Breast epithelium (tissue), 4 donors: ENCODE measurements at places on chromosomes 3 and 15. TPM values are rescaled to one million over a fixed set of nuclear protein-coding genes. Genes with fewer than 3 reads are reported as not detected.

- H3K4me1 ChIP-seq = no peaks in the 10 kb centered on the region
- DNase-seq = no peak
- no peaks in the 10 kb centered on the region for H3K27me3 ChIP-seq
- H3K27ac ChIP-seq = no peak overlapping the region
- no peak overlapping the region for H3K4me3 ChIP-seq
Measured at GRCh38 chr3:58769065-58769464, 102.5 kb upstream of the FAM3D start.

- no peak for DNase-seq
- no peak overlapping the region for H3K4me3 ChIP-seq
- no peaks in the 10 kb centered on the region for H3K4me1 ChIP-seq
- H3K27ac ChIP-seq = no peak overlapping the region
- no peaks in the 10 kb centered on the region for H3K27me3 ChIP-seq
- no peaks in the 10 kb centered on the region for H3K36me3 ChIP-seq
Measured at GRCh38 chr3:161142486-161142885, 37.3 kb upstream of the B3GALNT1 start.

GRCh38 chr3:83251490-83251889 lies 1490.0 kb upstream of the GBE1 start:
- H3K36me3 ChIP-seq = no peaks in the 10 kb centered on the region
- DNase-seq = no peak
- H3K4me1 ChIP-seq = no peaks in the 10 kb centered on the region
- H3K4me3 ChIP-seq = no peak overlapping the region
- no peak overlapping the region for H3K27ac ChIP-seq

Gene SEMA3G
- total RNA-seq = 70.1 TPM

GRCh38 chr3:45223889-45224727 lies 2.0 kb downstream of the TMEM158 start:
- no peak for DNase-seq
- H3K4me1 ChIP-seq = no peaks in the 10 kb centered on the region
